ENCODE measurements at places on chromosomes 7 and 10. TPM values are rescaled to one million over a fixed set of nuclear protein-coding genes. Genes with fewer than 3 reads are reported as not detected.

- H3K36me3 ChIP-seq, result no peaks in the 10 kb centered on the region
- peak overlapping the region; percentile 96 for H3K27ac ChIP-seq
- peak; percentile 30 for DNase-seq
- H3K4me3 ChIP-seq, result peak overlapping the region; percentile 89
Measured at GRCh38 chr10:116848944-116849247, 403 bp upstream of the ENO4 start.

DNA sequence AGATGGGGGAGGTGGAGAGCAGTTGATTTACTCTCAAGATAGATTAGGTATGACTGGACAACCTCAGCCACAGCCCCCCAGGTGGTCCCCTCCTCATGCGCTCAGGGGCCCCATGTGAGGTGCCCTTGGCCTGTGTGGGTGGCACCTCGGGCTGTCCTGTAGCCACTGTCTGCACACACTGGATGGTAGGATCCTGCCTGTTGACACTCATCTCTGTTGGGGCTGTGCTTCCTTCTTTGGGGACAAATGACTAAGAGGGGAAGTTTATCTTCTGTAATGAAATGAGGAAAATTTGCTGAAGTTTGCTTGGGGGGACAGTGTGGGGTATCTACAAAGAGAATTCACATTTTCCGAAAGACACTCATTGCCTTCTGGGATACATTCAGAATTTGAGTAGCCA lies 53.6 kb upstream of the ANTXRL start:
- H3K27ac ChIP-seq, result no peak overlapping the region
- no peak overlapping the region for H3K4me3 ChIP-seq
- H3K27me3 ChIP-seq, result peaks cover 21% of the 10 kb centered on the region
- peak; percentile 6 for DNase-seq

DNA sequence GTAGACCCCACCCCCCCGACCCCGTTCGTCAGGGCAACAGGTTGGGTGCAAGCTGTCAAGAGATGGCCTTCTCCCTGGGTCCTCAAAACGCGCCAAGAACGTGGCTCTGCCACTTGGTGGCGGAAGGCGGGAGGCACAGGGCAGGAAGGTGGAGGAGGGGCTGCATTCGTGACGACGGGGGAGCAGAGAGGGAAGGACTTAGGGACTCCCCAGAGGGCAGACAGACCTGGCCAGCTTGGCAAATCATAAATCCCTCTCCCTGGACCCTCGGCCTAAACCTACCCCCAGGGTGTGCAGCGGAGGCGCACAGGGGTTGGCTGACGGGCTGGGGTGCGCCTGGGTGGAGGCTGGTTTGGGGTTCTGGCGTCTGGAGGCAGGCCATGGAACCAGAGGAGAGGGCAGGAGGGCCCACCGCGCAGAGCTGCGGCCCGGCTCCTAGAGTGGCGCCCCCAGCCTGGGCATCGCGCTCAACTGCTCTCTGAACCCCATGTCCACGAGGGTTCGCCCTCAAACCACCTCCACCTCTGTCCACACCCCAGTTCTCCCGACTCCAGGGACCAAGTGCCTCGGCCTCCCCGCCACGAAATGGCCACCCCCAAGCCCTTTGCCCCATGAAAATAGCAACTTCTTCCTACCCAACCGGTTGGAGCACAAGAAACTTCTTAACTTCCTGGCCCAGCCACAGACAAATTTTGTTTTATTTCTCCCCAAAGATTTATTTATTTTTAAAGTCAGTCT lies 10.8 kb upstream of the GATA3 start:
- H3K27me3 ChIP-seq, result peaks cover 100% of the 10 kb centered on the region
- no peak overlapping the region for H3K27ac ChIP-seq
- H3K4me1 ChIP-seq, result peaks cover 2% of the 10 kb centered on the region
- no peak overlapping the region for H3K4me3 ChIP-seq

DNA sequence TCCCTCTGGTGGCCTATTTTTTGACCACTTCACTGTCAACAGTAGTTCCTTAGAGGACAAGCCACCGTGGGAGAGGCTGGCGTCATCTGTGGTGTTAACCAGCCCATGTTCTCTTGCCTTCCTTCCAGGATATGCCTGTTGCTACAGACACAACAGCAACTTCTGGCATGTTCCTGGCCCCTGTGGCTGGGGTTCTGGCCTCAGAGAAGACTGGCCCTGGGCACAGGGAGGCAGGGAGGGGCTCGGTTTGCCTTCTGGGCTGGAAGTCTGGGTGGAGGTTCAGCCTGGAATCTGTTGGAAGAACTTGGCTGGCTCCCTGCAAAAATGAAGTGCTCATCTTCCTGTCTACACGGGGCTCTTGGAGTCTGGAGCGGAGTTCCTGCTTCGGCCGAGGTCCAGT lies 25.7 kb downstream of the GOLGA7B start:
- H3K27ac ChIP-seq, result no peak overlapping the region
- H3K36me3 ChIP-seq, result no peaks in the 10 kb centered on the region
- no peak overlapping the region for H3K4me3 ChIP-seq
- no peak for DNase-seq

GRCh38 chr7:12746211-12746610 lies 58.8 kb downstream of the ARL4A start:
- no peak overlapping the region for H3K4me3 ChIP-seq
- H3K27me3 ChIP-seq, result no peaks in the 10 kb centered on the region
- H3K27ac ChIP-seq, result no peak overlapping the region
- DNase-seq, result no peak

The MNX1 gene
- total RNA-seq, result 86.5 TPM
